ENCODE measurements at places on chromosomes 12 and 14. TPM values are rescaled to one million over a fixed set of nuclear protein-coding genes. Genes with fewer than 3 reads are reported as not detected.

PDE3A gene
- not detected for polyA plus RNA-seq

NINJ2 gene
- polyA plus RNA-seq: 0.30 TPM

PNN gene
- polyA plus RNA-seq: 28.5 TPM

PPFIA2 gene
- not detected for polyA plus RNA-seq

KRT77 gene
- polyA plus RNA-seq: not detected

OR6C2 gene
- polyA plus RNA-seq: not detected

ADCY4 gene
- 0.25 TPM for polyA plus RNA-seq

SLC39A2 gene
- 0.10 TPM for polyA plus RNA-seq
